ENCODE measurements at places on chromosomes 2 and 18. TPM values are rescaled to one million over a fixed set of nuclear protein-coding genes. Genes with fewer than 3 reads are reported as not detected.

DNA sequence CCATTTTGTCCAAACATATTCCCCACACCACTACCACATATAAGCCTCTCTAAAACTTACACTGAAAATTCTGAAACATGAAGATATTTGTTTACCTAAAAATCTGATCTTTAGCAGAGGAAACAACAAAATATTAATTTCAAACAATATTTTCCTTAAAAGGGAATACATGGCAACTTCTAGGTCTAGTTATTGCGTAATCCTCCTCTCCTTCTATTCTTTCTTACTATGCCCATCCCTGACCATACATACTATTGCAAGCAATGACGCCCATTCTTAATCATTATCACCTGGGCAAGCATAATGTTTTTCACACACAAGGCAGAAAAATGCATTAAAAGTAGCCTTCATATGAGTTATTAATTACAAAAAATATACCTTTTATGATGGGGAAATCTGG lies 372.6 kb downstream of the ZEB2 start:
- no peak for DNase-seq

Gene NCOA1
- total RNA-seq = 20.2 TPM

GRCh38 chr2:19630921-19631320 lies 270.9 kb downstream of the TTC32 start:
- no peak for DNase-seq

DNA sequence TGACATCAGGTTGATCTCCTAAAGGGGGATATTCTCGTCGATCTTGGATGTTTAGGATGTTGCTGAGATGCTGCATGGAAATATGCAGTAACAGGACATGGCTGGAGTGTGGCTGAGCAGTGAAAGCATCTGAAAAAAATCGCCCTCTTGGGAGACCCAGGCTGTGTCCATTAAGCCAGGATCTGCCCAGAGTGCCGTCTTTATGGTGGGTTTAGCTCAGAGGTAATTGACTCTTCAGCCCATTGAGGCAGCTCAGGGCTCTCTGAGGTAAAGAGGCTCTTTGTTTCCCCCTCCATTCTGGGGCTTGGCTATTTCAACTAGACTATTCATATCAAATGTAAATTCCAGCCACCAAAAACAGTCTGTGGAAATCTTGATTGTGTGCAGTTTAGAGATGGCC lies 26.5 kb downstream of the OSBPL6 start:
- no peak for DNase-seq

Gene FAM237A
- not detected for total RNA-seq

DNA sequence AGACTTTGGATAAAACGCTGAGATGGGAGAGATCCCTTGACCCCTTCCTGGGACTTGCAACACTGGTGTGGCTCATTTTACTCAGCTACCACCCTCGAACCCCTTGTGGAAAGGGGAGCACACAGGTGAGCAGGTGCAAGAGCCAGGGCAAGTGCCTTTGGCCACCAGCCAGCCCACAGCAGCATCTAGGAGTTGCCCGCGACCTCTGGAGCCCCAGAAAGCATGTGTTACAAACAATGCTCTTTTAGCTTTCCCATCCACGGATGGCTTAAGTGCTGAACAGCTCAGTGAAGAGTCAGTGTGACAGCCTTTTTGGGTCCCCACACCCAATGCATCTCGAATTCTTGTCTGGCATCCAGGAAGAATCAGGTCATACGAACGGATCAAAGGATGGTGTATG lies 197.8 kb downstream of the MEMO1 start:
- no peak for DNase-seq

DNA sequence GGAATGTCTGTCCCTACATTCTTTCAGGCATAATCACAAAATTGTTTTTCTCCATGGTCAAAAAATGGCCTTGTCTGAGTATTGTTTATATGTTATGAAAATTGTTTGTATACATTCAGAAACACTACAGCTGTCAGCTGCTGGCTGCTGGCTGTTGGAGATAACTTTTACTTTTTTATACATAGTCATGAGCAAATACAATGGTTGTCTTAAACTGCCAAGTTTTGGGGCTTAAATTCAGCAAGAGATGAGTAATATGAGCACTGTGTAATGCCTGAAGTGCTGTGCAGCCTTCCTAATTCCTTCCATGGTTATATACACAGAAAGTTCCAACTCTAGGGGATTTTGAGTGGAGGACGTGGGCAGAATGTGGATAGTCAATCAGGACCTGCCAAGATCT lies 168.9 kb upstream of the RMP24 start:
- no peak for DNase-seq

DNA sequence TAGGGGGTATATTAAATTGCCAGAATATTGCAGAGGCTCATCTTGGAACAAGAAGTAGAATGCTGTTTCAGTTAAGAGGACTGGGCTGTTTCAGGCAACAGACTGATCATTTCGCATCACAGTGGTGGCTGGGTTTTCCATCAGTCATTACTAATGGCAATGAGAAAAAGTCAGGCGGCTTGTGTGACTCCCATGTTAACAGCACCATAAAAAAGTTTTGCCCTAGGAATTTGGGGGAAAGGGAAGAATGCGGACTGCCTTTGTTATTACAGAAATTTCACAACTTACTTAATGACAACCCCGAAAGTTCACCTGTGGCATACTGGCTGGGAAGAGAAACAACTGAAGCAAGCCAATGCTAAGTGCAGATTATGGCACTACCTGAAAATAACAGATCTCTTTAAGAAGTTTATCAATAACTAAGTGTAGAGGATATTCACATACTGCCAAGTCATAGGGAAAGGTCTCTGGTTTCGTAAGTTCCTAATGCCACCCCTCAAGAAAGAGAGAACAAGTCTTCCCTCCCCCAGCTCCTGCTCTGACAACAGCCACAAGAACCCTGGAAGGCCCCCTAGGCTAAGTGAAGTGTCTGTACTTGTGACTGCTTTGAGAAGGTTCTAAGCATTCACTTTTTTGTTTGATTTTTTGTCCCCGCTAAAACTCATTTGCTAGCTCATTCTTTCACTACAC lies 40.5 kb upstream of the AP1S3 start:
- no peak for DNase-seq

GRCh38 chr2:168751104-168751740 lies 51.2 kb upstream of the NOSTRIN start:
- no peak for DNase-seq

Gene KLHL41
- 1.4 TPM for total RNA-seq

Gene PPP1R1C
- total RNA-seq = 0.52 TPM

GRCh38 chr2:181074457-181074856 lies 94.1 kb downstream of the UBE2E3 start:
- no peak for DNase-seq

Gene PTH2R
- not detected for total RNA-seq

- no peak for DNase-seq
Observed at GRCh38 chr2:232240906-232241305, 137.6 kb upstream of the ALPP start.

Gene PKP4
- total RNA-seq = 69.3 TPM

DNA sequence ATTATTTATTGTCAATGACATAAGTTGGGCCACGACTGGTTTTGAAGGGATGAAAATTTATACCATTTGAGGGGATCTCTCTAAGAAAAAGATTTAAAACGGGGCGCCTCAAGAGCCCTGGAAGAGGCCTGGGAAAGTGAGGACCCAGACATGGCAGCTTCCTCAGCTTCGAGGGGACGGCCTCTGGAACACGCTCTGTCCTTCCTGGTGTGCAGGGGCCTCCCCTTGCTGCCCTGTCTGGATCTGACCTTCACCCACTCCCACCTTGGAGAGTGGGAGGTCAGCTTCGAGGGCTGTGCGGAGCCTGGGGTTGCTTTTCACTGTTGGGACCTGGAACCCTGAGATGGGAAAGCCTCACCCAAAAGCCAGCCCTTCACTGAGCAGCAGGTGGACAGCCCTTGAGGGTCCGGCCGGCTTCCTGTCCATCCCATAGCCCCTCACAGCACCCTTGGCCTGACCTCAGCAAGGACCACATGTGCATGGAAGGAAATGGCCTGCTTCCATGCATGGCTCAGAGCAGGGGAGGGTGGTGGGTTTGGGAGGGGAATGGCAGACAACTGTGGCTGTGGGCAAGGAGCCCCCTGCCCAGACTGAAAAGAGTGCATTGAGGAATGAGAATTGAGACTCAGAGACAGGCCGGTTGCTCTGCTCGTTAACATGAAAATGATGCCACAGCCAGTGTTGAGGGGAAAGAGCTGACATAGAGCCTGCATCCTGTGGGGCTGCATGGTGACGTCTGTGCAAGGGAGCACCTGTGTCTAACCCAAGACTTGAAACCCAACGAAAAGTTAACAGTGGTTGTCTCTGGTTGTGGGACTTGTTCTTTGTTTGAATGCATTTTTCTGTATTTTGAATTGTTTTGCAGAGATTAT lies 16.3 kb downstream of the FBLN7 start:
- peak; percentile 39 for DNase-seq

Gene IL1RL1
- not detected for total RNA-seq

DNA sequence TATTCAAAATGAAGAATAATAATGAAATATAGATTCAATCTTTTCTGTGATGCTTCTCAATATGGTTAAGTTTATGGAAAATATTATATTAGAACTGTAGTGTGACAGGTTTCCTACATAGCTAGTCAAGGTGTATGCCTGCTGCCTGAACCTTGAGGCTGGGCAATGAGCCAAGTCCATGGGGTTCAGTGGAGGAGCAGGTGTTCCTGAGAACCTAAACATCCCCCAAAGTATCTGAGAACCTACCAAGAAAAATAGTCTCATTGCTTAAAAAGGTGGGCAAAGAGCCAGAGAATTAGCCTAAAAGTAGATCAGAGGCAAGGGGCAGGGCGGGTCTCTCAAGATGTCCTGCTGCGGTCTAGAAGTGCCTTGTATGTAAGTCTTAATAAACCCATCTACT lies 185.9 kb upstream of the SPHKAP start:
- DNase-seq = no peak

Gene VAMP5
- not detected for total RNA-seq

- no peak for DNase-seq
Observed at GRCh38 chr18:49303379-49303778, 157.1 kb downstream of the DYM start.

DNA sequence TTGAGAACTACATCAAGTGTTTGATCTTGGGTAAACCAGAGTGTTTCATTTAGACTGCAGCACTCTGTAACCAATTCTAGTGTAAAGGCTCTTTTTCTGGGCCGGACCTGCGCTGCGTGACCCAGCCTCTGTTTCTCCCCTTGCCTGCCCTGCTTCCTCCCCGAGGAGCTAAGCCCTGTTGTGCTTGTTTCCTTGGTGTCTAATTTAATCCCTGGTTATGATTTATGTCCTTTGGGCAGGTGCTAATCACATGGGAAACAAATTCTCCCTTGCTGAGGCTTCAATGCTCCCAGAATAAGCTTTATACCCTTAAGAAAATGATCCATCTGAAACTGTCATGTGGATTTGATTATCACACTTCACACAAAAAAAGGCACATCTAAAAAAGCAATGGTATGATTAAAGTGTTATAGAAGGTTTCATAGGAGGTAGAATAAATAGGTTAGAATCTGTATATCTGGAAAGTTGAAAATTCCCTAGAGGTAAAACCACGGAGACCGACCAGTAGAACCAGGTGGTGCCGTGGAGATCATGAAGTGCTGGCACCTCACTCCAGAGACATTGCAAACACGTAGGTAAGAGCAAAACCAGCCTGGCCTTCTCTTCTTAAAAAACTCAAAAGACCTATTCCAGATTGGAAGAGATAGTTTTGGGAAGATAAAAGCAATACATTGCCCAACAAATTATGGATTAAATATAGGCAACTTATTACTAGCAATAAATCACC lies 31.0 kb upstream of the SLC9A2 start:
- no peak for DNase-seq

- DNase-seq = no peak
Observed at GRCh38 chr2:5176764-5177163, 515.4 kb upstream of the SOX11 start.

- DNase-seq = no peak
Observed at GRCh38 chr2:224220586-224221255, 181.2 kb downstream of the FAM124B start.

DNA sequence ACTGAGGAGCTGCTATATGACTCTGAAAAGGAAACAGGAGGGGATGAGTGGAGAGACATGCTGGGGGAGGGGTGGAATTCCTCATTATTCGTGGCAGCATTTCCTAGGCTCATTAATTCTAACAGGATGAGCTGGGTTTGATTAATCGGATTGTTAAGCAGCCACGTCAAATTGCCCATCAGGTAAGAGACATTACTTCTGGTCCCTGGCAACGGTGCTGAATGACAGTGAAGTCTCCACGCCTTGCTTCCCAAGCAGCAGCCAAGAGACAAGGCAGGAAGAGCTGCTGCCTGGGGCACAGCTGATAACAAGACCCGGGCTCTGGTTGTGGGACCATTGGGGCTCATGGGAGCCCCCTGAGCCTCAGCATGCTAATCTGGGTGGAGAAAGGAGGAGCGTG lies 86.6 kb downstream of the MARCHF4 start:
- DNase-seq = no peak

Data from chondrocyte (in vitro differentiated cells).